Stimulated activated naive CD4-positive, alpha-beta T cell treated with Interleukin-2 at 50 U/mL for 16 hours (primary cell): ENCODE measurements at places on chromosomes 16 and 17.

DNA sequence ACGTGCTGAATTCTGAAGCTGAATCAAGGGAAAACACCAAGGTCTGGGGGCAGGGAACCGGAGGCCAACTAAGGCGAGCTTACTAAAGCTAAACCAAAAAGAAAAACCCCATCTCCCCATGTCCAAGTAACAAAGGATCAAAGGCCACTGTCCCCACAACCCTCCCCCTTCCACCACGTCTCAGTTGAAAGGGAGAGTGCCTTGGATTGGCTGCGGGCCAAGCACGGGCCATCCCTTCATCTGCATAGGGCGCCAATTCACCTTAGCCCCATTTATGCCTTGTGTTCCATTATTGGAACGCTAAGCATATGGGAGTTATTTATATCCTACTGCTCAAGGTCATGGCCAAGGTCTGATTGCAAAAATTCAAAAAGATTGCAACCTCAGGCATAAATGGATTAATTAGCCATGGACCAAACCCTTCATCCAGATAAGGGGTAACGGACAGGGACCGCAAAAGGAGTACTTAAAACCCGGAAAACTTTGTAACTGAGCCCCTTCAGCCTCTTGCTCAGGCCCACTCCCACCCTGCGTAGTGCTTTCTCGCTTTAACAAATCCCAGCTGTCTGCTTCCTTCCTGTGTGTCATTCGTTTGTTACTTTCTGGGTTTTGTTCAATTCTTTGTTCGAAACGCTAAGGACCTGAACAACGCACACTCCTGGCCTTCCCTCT, 740 bp upstream of the ATP6V0D1 start:
- peak; percentile 37 for DNase-seq

- DNase-seq = no peak
Observed at GRCh38 chr16:11493531-11493929, 93.2 kb downstream of the LITAF start.

- DNase-seq = peak; percentile 63
Observed at GRCh38 chr16:81521141-81521626, 76.6 kb downstream of the CMIP start.

GRCh38 chr16:74268372-74268782, 28.2 kb upstream of the PSMD7 start:
- DNase-seq = no peak

DNA sequence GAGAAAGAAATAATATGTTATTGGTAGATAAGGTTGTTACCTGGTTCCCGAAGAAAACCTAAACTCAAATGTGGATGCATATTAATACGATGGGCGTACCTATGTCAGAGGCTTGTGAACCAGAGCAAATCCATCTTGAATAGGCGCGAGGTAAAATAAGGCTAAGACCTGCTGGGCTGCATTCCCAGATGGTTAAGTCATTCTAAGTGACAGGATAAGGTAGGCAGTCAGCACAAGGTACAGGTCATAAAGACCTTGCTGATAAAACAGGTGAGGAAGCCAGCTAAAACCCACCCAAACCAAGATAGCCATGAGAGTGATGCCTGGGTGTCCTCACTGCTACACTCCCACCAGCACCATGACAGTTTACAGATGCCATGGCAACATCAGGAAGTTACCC, 1400.1 kb downstream of the CDH8 start:
- no peak for DNase-seq

- DNase-seq = no peak
Observed at GRCh38 chr17:57706761-57707160, 38.3 kb downstream of the CCDC182 start.

DNA sequence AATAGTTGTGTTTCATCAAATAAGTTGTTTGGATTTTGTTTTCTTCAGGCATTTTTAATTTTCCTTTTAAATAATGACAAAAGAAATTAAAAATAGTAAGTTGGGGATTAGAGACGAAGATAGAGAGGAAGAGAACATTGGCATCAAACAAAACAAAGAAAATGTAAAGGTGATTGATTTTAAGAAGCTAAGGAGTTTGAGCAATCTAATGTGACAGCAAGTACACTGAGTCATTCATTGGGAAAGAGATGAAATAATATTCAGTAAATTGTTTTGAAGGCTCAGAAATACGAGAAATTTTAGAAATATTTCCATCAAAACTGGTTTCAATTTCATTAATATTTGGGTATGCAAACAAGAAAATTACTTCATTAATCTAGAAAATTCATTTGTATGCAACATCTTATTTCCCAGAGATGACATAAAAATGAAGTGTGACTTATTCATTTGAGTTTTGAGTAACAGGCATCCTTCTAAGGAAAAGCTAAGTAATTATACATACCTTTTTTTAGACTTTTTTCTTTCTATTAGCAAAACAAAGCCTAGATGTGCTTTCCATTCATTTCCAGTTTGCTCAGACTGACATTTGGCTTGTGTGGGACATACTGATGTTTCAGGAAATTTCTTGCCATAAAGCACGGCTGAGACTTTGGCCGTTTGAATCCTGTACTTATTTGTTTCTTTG, 66.7 kb downstream of the COX10 start:
- DNase-seq = no peak
